ENCODE measurements at places on chromosomes 5 and 9. TPM values are rescaled to one million over a fixed set of nuclear protein-coding genes. Genes with fewer than 3 reads are reported as not detected.
A peak's percentile ranks its signal among the peaks of the same experiment; 100 is the strongest.

GRCh38 chr9:2028888-2029287 is 13.7 kb downstream of the SMARCA2 start:
- no peak for DNase-seq

- DNase-seq: no peak
Observed at GRCh38 chr5:151098768-151099121, 17.9 kb upstream of the TNIP1 start.

DNA sequence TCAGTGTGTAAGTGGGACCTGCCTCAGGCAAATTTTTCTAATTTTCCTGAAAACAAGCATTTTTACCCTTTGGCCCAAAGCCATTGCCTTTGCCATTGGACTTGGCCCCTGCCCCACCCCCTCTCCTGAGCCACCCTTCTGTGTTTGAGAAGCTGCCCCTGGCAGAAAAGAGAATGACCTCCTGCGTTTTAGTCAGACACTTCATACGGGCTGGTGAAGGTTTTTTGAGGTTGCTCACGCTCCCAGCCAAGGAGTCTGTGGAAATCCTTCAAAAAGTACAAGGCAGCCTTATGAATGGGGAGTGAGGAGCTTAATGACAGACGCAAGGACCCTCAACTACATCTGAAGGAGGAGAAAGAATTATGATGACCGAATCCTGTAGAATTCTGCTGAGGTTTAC is 308.9 kb downstream of the SLIT3 start:
- DNase-seq: no peak

- DNase-seq: no peak
Observed at GRCh38 chr5:173498286-173498685, 118.2 kb downstream of the BOD1 start.

- no peak for DNase-seq
Observed at GRCh38 chr5:58024151-58024550, 435.7 kb downstream of the PLK2 start.

DNA sequence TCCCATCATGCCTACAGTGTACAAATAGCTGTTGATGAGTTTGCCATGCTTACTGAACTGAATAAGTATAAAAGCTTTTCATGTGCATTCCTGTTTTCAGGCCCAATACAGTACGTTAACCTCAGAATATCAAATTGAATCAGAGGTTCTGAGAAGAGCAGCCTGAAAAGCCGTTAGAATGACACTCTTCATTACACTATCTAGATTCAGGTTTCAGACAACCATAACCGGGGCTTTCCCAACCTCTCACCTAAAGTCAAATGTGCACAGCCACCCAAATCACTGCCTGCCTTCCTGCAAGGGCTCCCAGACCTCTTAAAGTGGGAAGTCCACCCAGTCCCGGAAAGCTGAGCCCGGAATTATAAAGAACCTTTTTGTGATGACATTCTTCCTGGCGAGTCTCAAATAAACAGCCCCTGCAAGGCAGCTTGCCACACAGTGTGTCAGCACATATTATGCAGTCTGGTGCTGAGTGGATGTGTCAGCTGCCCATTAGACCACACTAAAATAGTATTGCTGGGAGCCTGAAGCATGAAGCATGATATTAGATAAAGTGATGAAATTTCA is 245.8 kb downstream of the TLE4 start:
- no peak for DNase-seq

- DNase-seq: no peak
Observed at GRCh38 chr5:32144378-32145207, 29.5 kb downstream of the GOLPH3 start.

- DNase-seq: no peak
Observed at GRCh38 chr9:37371565-37372464, 50.7 kb upstream of the GRHPR start.

DNA sequence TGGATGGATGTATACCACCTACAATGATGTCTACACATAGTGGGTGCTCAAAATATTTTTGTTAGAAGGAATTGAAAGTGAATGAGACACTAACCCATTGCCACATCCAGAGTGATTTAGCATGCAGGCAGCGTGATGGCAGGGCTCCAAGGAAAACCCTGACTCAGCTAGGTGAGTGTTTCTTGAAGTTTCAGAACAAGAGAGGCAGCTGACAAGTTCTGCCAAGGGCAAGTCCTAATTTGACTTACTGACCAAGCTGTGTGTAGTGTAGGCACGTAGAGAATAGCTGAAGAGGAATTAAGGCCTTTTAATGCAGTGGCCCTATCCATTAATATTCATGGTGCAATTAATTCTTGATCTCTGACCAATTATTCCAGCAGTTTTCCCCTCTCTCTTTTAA is 107.8 kb upstream of the ATP10B start:
- no peak for DNase-seq

DNA sequence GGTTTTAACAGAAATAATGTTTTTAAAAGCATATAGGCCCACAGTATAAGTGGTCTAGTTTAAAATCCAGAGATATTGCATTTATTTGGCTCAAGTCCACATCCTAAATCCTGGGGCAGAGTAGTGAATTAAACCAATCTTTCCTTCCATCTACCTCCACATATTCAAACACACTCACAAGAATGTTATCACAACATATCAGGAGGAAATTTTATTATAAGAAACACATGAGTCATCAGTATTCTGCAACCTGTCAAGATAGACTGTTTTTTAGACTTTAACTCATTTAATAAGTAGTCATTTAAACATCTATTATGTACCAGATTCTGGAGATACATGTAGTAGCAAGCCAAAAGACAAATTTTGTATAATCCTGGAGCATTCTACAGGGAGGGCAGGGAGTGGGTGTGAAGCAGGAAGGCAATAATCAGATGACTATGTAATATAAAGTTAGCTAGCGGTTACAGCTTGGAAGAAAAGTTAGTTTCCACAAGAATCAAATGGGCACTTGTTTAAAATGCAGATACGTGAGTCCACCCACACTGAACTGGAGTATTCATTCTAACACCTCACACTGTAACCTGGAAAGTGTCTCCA is 187.3 kb upstream of the PIK3R1 start:
- DNase-seq: no peak

DNA sequence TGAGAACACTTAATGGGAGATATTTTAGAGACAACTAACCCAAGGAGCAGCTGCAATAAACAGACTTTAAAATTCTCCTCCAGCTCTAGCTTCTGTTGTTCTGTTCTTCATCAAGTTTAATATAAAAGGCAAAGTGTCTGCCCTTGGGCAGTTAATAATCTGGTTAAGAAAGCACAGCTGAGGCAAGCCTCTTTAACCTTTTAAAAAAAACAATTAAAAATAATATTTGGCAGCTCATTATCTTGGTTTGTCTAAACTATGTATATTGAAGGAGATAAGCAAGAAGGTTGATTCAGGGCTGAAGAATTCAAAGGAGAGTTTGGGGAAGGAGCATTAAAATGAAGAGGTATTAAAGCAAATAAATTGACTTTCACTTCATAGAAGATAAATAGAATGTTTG is 75.4 kb downstream of the TSSK1B start:
- no peak for DNase-seq

DNA sequence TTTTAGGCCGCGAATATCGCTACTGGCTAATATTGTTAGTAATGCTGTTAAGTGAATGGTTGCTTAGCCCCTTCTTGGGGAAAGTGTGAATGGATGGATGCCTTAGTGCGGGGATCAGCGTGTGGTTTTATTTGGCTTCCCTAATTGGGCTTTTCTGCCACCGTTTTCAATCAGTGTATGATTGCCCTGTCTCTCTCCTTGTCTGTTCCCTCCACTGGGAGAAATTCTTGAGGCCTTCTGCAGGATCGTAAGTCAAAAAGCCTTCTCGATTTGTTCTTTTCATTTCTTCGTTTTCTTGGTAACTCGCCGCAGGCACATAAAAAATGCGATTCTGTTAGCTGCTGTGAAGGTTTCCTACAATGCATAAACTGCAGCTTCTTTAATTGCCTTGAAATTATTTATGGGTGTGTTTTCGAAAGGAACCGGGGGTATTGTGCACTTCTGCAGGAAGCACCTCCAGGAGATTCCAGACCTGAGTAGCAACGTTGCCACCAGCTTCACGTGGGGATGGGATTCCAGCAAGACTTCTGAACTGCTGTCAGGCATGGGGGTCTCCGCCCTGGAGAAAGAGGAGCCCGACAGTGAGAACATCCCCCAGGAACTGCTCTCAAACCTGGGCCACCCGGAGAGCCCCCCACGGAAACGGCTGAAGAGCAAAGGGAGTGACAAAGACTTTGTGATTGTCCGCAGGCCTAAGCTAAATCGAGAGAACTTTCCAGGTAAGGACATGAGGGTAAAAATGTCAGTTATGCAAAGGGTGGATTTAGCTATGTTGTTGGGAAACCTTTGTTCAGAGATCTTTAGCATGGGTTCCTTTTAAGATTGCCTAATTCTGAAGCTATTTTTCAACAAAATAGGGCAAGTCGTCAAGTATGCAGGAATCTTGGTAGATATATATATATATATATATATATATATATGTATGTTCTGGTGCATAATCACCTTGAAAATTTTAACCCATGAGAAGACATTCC is 700 bp downstream of the SKP2 start:
- DNase-seq: peak; percentile 69

DNA sequence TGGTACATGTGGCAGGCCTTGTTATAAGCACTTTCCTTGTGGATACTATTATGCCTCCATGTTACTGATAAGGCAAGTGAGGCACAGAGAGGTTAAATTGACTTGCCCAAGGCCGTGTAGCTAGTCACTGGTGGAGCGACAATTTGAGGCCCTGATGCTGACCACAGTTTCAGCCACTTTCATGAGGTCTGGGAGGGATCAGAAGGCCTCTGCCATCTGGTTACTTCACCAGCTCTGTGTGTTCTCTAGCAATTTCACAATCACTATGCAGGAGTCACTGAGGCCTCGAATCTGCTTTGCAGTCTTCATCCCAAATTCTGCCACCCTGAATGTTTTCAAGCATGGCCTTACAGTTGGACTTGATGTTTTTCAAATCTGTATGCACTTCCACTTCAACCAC is 9.1 kb downstream of the LRRC70 start:
- DNase-seq: no peak

- DNase-seq: no peak
Observed at GRCh38 chr9:117151716-117152115, 263.1 kb downstream of the ASTN2 start.

- DNase-seq: no peak
Observed at GRCh38 chr9:91116211-91116610, 245.5 kb downstream of the AUH start.

DNA sequence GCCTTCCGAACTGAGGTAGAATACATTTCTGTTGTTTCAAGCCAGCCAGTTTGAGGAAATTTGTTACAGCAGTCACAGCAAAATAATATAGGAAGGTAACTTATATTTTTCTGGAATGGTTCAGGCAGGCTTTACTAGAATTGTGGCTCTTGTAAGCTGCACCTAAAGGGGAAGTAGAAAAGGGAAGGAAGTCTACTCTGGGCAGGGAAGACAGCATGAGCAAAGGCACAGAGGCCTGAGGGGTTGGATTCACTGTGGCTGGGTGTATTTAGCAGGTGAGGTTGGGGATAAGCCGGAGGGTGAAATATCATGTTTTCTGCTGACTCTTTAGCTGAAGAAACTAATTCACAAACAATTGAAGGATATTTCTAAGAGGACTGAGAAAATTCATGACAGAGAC is 183.5 kb downstream of the GAS1 start:
- no peak for DNase-seq

- no peak for DNase-seq
Observed at GRCh38 chr5:74380193-74380592, 260.3 kb downstream of the ENC1 start.

DNA sequence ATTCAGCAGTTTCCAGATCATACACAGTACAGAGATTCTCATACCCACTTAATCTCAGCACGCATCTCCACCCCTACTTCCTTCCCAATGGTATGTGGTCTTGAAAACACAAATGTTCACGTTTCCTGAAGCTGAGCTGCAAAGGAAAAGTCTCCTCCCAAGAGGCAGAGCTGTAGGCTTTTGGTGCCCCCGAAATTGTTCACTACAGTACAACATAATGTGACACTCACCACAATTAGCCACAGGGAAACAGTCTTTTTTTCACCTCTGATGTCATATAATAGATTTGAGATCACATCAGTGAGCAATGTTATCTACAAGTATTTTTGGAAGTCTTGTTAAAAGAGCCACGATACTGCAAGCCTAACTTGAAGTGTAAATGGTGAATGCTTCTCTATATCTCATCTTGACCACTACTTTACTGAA is 40.2 kb downstream of the NFIB start:
- DNase-seq: no peak

- DNase-seq: no peak
Observed at GRCh38 chr5:136734628-136735027, 369.3 kb upstream of the TRPC7 start.

DNA sequence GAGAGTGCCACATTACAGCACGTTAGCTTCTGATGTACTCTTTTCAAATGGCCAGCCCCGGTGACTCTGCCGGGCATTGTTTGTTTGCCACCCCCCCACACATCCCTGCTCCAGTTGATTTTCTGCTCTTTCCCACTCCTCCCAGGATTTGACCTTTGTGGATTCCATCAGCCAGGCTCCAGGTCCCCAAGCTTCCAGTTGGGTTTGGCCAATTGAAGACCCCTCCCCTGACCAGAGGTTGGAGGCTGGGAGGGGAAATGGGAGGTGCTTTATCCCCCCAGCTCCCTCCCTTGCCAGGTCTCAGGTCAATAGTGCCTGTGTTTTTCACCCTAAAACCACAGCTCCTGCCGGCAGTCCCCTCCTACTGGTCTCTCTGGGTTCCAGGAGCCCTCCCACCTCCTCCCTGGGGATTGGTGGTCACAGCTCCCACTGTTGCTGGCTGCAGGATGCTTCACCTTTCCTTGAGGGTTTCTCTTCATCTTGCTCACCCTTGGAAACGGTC is 34.9 kb downstream of the IRF1 start:
- no peak for DNase-seq

DNA sequence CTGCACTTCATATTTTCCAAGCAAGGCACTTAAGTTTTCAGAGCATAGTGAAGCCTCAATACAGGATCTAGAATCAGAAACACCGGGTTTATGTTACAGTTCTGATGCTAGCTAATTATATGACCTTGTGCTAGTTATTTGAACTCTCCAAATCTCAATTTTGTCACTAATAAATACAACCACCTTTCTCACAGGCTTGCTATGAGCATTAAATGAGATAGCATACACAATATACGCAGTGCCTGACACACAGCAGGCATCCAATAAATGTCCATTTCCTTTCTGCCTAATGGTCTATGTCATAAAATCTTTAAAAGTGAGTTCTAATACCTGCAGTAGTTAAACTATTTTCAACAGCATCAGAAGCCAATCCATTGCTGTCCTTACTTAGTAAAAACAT is 32.9 kb downstream of the NADK2 start:
- DNase-seq: no peak

The SCGB3A1 gene
- 1.6 TPM for polyA plus RNA-seq

The GRM6 gene
- 0.60 TPM for polyA plus RNA-seq

The SPINK4 gene
- not detected for polyA plus RNA-seq

The IL6ST gene
- 104 TPM for polyA plus RNA-seq

The NR2F1-AS1 gene
- polyA plus RNA-seq: 52.7 TPM

The PCDHGA11 gene
- 5.3 TPM for polyA plus RNA-seq

The SEMA6A gene
- 39.6 TPM for polyA plus RNA-seq

The FAM13B gene
- polyA plus RNA-seq: 63.4 TPM

The PKD2L2 gene
- 0.46 TPM for polyA plus RNA-seq

The PURA gene
- 11.8 TPM for polyA plus RNA-seq

The TOMM5 gene
- 136 TPM for polyA plus RNA-seq

Data from left renal cortex interstitium (tissue), 4 donors.